Osteoblast (primary cell): ENCODE measurements at places on chromosomes 13 and 19. TPM values are rescaled to one million over a fixed set of nuclear protein-coding genes. Genes with fewer than 3 reads are reported as not detected.

OR7A5 gene
- not detected in 2 replicates for total RNA-seq

C5AR1 gene
- total RNA-seq, result 0.29 and 0.72 TPM in 2 replicates

ZNF134 gene
- total RNA-seq, result 18.5 and 22.1 TPM in 2 replicates

CGB8 gene
- 0.29 TPM in 1 of 2 replicates, not detected in the other for total RNA-seq

NAPSA gene
- total RNA-seq, result under 0.01 and 0.29 TPM in 2 replicates

KCNC3 gene
- total RNA-seq, result under 0.01 TPM in 1 of 2 replicates, not detected in the other

ZNF345 gene
- 4.7 and 5.3 TPM in 2 replicates for total RNA-seq

AP1M1 gene
- total RNA-seq, result 49.5 and 52.1 TPM in 2 replicates

NXNL1 gene
- not detected in 2 replicates for total RNA-seq

MAB21L1 gene
- 1.4 and 1.5 TPM in 2 replicates for total RNA-seq

KIR2DL1 gene
- not detected in 2 replicates for total RNA-seq

ZNF724 gene
- 2.5 and 4.1 TPM in 2 replicates for total RNA-seq

ICAM4 gene
- total RNA-seq, result under 0.01 and 0.29 TPM in 2 replicates

C19orf85 gene
- total RNA-seq, result not detected in 2 replicates

WDR87 gene
- total RNA-seq, result not detected in 2 replicates

PSPN gene
- 1.1 and 1.2 TPM in 2 replicates for total RNA-seq

CACNA1A gene
- 1.4 and 2.1 TPM in 2 replicates for total RNA-seq

FAM124A gene
- total RNA-seq, result 1.1 and 1.2 TPM in 2 replicates

FAAP24 gene
- 3.6 and 4.1 TPM in 2 replicates for total RNA-seq

CPAMD8 gene
- 0.29 and 0.36 TPM in 2 replicates for total RNA-seq

CFAP97D2 gene
- not detected in 2 replicates for total RNA-seq

KLK13 gene
- not detected in 2 replicates for total RNA-seq

GFY gene
- not detected in 2 replicates for total RNA-seq

PSG11 gene
- total RNA-seq, result not detected in 2 replicates

CEACAM3 gene
- not detected in 2 replicates for total RNA-seq

PRRG2 gene
- total RNA-seq, result under 0.01 and 0.29 TPM in 2 replicates

FGF22 gene
- total RNA-seq, result not detected in 2 replicates

ZNF610 gene
- 2.9 and 3.3 TPM in 2 replicates for total RNA-seq

LMTK3 gene
- not detected in 2 replicates for total RNA-seq

POU2F2 gene
- total RNA-seq, result under 0.01 and 0.88 TPM in 2 replicates

PLPPR3 gene
- total RNA-seq, result 0.36 TPM in 1 of 2 replicates, not detected in the other

KLK14 gene
- not detected in 2 replicates for total RNA-seq

HSPB6 gene
- total RNA-seq, result 9.1 and 14.5 TPM in 2 replicates

EVI5L gene
- total RNA-seq, result 24.8 and 26.1 TPM in 2 replicates

PBX4 gene
- total RNA-seq, result 0.36 and 0.88 TPM in 2 replicates

PLIN4 gene
- total RNA-seq, result under 0.01 TPM in 2 replicates

C19orf73 gene
- 0.36 TPM in 1 of 2 replicates, not detected in the other for total RNA-seq

IRGC gene
- total RNA-seq, result not detected in 2 replicates

SLITRK6 gene
- under 0.01 and 0.29 TPM in 2 replicates for total RNA-seq

ISYNA1 gene
- total RNA-seq, result 7.7 and 8.0 TPM in 2 replicates

KLK4 gene
- total RNA-seq, result 0.29 TPM in 1 of 2 replicates, not detected in the other

PRPF31 gene
- total RNA-seq, result 42.1 and 46.7 TPM in 2 replicates

RFPL4AL1 gene
- not detected in 2 replicates for total RNA-seq

NLRP5 gene
- total RNA-seq, result not detected in 2 replicates

CYP2A6 gene
- not detected in 2 replicates for total RNA-seq

ZSCAN4 gene
- under 0.01 and 0.36 TPM in 2 replicates for total RNA-seq

PAK4 gene
- total RNA-seq, result 6.8 and 9.4 TPM in 2 replicates

SIGLEC9 gene
- total RNA-seq, result under 0.01 TPM in 1 of 2 replicates, not detected in the other

NAA16 gene
- 8.3 and 10.6 TPM in 2 replicates for total RNA-seq

CATSPERD gene
- under 0.01 TPM in 2 replicates for total RNA-seq

HIF3A gene
- total RNA-seq, result not detected in 2 replicates

ACP7 gene
- total RNA-seq, result 0.29 TPM in 1 of 2 replicates, not detected in the other

NALCN gene
- 10.6 and 11.2 TPM in 2 replicates for total RNA-seq

CEACAM16 gene
- total RNA-seq, result under 0.01 TPM in 1 of 2 replicates, not detected in the other

SIGLEC7 gene
- total RNA-seq, result not detected in 2 replicates

ZNF835 gene
- total RNA-seq, result 0.29 and 0.72 TPM in 2 replicates

LILRB5 gene
- total RNA-seq, result not detected in 2 replicates

SIGLEC8 gene
- total RNA-seq, result not detected in 2 replicates
